Stimulated activated CD8-positive, alpha-beta memory T cell treated with anti-CD3 and anti-CD28 coated beads, Interleukin-7, amount 100 ng/mL, for 24 hours (primary cell): ENCODE measurements at places on chromosomes 1 and 21.

- DNase-seq = no peak
Measured at GRCh38 chr1:22259551-22260282, 116.8 kb upstream of the WNT4 start.

GRCh38 chr1:222042120-222042519 is 300.2 kb upstream of the DUSP10 start:
- no peak for DNase-seq

DNA sequence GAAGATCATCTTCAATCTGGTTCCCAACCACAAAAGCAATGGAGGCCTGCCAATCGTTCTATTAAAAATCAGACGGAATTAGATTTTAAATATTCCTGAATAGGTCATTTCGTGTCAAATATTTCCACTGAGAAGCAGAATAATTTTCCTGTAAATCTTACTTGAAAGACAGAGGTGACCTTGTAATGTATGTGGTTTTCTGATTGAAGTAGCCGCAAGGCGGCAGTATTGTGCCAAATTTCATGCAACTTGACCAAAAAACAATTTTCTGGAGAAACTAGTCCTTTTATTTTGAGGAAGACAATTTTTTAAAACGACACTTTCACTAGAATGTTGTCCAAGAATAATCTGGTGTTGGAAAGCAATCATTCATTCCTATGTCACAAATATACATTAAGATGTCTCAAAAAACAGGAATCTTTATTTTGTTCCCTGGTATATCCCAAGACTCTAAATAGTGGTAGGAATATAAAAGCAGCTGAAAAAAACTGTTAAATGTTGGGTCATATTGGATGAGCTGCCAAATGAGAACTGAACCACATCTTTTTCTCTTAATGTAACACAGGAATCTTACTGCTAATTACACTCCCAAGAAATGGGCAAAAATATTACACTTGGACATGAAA is 33.6 kb downstream of the SPAG17 start:
- no peak for DNase-seq

GRCh38 chr1:40303051-40303771 is 13.9 kb downstream of the COL9A2 start:
- no peak for DNase-seq

DNA sequence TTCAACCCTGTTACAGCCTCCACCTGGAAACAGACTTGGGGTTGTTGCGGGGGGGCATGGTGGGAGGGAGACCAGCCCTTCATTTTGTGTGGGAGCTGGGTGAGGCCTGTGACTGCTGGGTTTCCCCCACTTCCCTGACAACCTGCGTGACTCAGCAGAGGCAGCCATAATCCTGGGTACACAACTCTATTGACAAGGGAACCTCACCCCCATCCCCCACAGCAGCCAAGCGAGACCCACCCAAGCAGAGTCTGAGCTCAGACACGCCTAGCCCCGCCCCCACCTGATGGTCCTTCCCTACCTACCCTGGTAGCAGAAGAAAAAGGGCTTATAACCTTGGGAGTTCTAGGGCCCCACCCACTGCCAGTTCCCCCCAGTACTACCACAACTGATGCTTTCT is 8.0 kb upstream of the CCDC190 start:
- no peak for DNase-seq
